Urothelium cell line (cell line): ENCODE measurements at places on chromosomes 3 and 15.
A peak's percentile ranks its signal among the peaks of the same experiment; 100 is the strongest.

GRCh38 chr15:71610728-71611552, 199.4 kb upstream of the NR2E3 start:
- no peak for DNase-seq

DNA sequence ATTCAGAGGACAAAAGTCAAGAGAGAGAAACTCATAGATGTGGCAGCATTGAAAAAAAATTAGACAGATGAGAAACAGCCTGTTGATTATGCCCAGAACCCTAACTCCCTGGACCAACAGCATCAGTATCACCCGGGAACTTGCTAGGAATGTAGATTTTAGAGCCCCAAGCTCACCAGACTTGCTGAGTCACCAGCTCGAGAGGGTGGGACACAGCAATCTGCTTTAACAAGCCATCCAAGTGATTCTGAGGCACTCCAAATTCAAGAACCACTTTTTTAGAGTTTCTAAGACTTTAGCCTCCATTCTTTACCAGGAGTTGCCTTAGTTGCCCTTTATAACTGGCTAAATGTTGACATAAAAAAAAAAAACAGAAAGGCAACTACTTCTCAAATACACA, 70.9 kb downstream of the CGGBP1 start:
- no peak for DNase-seq

- DNase-seq: no peak
Measured at GRCh38 chr15:70323111-70323851, 225.6 kb upstream of the TLE3 start.

DNA sequence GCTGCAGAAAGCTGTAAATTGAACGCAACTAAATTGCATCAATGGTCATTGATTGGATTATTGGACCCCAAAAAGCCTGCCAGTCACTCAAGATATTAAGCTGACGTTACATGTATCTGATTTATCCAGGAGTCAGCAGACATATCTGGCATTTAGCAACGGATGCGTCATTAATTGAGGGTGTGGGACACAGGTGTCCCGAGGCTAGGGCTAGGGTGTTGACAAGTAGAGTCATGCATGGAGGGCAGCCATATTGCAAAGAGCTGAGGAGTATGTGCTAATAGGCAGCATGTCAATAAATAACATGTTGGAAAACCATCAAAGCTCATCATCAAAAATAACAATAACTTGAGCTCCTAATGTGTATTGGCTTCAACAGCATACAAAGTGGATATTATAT, 234.5 kb upstream of the GOLGA6L4 start:
- no peak for DNase-seq

GRCh38 chr3:131072845-131073244, 46.2 kb downstream of the NEK11 start:
- no peak for DNase-seq

DNA sequence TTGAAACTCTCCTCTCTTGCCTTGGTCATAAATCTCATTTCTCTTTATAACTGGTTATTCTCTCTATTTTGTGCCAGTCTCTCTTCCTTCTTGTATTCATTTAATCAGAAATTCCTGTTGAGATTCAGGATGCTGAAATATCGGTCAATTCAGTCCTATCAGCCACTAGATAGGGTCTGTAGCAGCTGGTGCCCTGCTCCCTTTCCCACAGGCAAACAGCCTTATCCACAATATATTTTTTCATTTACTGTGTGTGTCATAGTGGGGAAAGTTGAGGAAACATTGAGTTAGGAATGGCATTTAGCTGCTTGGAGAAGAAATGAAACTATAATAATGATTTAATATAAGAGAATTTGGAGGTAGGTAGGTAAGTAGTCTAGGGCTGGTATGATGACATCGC, 146.3 kb downstream of the RBPMS2 start:
- DNase-seq: no peak

DNA sequence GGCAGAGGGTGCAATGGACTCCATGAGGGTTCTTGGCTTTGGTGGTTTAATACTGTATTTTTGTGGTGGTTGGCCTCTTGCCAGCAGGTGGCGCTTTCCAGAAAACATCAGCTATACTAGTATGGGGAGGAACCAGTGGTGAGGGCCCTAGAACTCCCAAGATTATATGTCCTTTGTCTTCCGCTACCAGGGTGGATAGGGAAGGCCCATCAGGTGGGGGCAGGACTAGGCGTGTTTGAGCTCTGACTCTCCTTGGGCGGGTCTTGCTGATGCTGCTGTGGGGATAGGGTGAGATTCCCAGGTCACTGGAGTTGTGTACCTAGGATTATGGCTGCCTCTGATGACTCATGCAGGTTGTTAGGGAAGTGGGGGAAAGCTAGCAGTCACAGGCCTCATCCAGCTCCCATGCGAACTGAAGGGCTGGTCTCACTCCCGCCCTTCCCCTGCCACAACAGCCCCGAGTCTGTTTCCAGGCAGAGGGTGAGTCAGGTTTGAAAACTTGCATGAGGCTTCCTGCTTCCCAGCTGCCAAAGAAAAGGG, 357.7 kb downstream of the OTOL1 start:
- peak; percentile 30 for DNase-seq

DNA sequence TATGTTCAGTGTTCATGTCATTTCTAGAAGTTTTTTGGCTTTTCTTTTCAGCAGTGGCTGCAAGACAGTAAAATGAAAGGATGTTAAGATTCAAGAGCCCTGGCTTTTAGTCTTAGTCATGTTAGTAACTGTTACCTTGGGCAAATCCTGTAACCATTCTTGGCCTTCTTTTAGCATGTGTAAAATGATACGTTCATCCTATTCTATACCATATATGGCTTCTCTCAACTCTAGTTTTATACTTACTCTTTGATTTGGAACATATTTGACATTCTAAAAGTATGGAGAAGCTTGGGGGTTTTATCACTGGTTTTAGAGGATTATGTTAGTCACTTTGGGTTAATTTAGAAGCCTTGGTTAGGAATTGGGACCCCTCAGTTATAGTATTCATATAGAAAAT, 20.1 kb downstream of the GTF2E1 start:
- no peak for DNase-seq

- no peak for DNase-seq
Measured at GRCh38 chr15:101068961-101069653, 149.9 kb downstream of the LRRK1 start.

DNA sequence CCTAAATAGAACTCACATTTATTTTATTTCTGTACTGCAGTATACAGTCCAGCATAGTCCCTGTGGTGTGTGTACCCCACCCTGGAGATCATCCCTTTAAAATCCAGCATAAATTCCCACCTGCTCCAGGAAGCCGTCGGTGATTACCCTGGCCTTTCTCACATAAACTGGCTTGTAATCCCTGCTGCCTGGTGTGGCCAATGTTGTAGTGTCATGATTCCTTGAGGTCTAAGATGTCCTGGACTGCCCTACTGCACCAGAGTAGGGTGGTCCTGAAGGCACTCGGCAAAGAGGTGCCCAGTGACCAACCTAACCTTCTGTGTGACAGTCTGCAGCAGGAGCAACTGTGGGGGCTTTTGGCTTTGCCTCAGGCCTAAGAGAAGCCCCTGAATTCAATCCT, 58.9 kb downstream of the ITGA11 start:
- no peak for DNase-seq

DNA sequence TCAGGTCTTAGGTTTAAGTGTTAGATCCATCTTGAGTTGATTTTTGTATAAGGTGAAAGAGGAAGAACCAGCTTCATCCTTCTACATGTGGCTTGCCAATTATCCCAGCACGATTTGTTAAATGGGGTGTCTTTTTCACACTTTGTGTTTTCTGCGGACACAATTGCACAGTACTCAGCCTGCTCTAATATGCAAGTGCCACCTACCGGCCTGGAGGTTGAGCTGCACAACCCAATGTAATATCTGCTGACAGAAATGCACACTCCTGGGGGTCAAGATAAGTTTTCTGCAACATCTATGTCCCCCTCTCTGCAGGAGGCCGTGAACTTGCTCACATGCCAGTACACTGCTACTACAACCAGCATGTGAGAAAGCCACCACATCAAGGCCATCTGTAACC, 791.9 kb upstream of the ROBO1 start:
- DNase-seq: no peak

DNA sequence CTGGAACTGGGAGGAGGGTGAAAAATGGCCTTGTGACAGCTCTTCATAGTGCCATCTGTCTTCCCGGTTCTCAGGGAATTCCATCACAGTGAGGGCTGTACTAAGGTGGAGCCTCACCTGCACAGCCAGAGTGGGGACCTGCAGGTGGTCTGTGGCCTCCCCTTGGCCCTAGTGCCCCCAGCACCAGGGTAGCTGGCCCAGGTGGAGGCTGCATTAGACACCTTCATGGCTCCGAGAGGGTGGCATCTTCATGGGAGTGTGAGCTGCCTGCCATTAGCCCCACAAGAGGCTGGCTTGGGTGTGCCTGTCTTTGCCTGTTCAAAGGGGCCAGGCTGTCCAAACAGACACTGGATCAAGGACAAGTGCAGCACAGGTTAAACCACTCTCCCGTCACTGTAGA, 95.5 kb upstream of the PRR23E start:
- no peak for DNase-seq

GRCh38 chr15:81209635-81210034, 13.0 kb downstream of the IL16 start:
- no peak for DNase-seq

DNA sequence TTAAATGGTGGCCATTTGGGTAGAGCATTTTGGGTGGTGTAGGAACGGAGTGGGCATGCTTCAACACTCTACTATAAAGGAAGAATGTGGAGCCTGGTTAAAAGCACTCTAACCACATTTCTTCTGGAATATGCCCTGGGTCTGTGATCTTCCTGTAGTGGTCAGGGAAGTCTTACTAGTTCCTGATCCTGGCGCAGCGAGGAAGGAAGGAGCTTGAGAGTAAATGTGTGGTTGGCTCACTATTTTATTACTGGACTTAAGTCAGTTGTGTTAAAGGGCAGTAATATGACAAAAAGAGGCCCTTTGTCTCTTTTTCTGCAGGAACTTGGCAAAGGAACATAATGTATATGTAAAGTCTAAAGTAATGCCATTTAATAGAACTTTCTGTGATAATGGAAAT, 197.6 kb upstream of the ZPLD1 start:
- DNase-seq: no peak

DNA sequence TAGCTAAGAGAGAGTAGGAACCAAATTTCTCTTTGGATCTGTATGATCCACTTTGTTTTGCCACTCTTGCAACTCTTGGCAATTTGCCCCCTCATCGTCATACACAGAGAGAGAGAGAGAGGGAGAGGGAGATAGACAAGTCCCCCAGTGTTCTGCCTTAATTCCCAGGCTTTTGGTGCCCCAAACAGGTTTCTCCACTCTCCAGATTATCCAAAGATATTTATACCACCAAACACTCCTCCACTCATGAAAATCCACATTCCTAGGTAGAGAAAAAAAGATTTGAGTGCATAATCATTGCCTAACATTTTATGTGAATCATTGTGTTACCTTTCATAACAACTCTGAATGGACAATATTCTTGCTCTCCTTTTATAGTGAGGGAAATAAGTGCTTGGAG, 15.3 kb downstream of the ACP3 start:
- DNase-seq: no peak

GRCh38 chr3:39639344-39640236, 169.8 kb upstream of the MYRIP start:
- DNase-seq: peak; percentile 85

- no peak for DNase-seq
Measured at GRCh38 chr15:42544853-42545629, 3.6 kb downstream of the LRRC57 start.

GRCh38 chr15:92617549-92618520, 37.7 kb downstream of the FAM174B start:
- peak; percentile 37 for DNase-seq

DNA sequence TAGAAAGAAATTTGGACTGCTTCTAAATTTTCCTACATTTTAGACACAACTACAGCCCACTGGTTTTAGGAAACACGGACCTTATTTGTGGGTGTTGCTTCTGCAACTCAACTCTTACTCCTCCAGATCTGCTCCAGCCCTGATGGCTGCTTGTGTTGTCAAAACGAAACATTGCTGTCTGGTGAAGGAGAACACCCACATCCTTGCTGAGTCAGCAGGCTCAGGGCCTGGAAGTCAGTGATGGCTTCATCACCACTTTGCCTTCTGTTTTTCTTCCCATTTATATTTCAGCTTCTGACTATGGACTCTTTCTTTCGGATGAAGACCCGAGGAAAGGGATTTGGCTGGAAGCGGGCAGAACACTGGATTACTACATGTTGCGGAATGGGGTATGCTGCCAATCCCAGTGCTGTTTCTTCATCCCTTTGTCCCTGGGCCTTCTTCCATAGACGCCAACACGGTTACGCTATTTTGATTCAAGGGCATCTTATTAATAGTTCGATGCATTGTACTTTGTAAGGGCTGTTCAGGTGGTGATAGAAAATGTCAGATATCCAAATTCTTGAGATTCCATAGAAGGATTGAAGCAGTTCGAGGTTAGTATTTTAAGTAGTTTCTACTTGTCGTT, 392.6 kb upstream of the TPM1 start:
- DNase-seq: peak; percentile 48

DNA sequence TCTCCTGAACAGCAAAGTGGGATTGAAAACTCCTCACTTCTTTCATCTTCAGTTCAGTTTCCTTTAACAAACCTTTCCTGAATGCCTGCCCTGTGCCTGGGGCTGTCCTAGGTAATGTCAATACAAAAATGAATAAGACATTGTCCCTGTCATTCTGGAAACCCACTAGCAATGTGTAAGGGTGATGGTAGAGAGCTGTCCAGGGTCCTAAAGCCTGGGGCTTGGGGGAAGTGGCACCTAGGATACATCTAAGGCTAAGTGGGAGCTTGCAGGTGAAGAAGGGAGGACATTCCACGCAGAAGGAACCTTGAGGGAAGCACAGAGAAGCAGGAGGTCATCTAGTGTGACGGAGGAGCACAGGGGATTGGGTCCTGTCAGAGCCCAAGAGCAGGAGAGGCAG, 212.7 kb upstream of the PPP2R3A start:
- DNase-seq: no peak

GRCh38 chr3:164640591-164640990, 437.7 kb downstream of the SI start:
- DNase-seq: no peak

DNA sequence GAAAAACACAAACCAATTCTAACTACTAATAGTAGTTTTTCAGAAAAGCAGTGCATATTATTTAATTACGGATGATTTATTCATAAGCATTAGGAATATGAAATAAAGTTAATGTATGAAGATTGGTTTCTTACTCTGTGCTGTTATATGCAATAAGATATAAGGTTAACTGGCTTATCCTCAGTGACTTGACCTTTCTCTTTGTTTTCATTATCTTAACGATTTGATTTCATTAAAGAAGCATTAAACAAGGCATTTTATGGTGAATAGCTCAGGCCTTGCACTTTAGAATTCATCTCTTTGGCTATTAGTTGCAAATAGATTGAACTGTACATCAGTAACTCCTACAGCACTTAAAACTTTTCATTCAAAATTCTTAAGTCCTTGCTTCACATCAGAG, 28.9 kb downstream of the RAP2B start:
- DNase-seq: no peak

DNA sequence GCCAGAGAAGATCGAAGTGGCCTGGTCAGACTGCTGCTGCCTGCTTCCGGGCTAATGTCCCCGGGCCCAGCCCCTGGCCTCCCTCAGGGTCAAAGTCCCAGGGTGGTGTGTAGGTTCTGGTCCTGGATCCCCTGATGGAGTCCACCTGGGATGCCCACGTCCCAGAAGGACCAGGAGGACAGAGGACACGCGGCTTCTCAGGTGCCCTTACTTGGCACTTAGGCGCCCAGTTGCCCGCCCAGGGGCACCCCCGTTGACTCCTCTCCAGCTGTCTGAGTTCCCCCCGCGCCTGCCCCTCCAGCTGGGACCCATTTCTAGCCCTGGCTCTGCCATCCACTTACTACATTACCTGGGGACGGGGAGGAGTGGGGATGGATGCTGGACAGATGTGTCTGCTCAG, 44.6 kb downstream of the LINGO1 start:
- no peak for DNase-seq
